SJSA1 (cell line): ENCODE measurements at places on chromosomes 1 and 21. TPM values are rescaled to one million over a fixed set of nuclear protein-coding genes. Genes with fewer than 3 reads are reported as not detected.
A peak's percentile ranks its signal among the peaks of the same experiment; 100 is the strongest.

FLG2 gene
- total RNA-seq = not detected in 2 replicates

FBXO44 gene
- 3.2 and 7.8 TPM in 2 replicates for total RNA-seq

KRTAP24-1 gene
- not detected in 2 replicates for total RNA-seq

RFX5 gene
- 32.2 and 46.9 TPM in 2 replicates for total RNA-seq

TMPRSS15 gene
- total RNA-seq = not detected in 2 replicates

HSD3B2 gene
- not detected in 2 replicates for total RNA-seq

MTMR11 gene
- 2.1 and 6.4 TPM in 2 replicates for total RNA-seq

ZFP69B gene
- total RNA-seq = 2.3 and 4.2 TPM in 2 replicates

SPRR2A gene
- total RNA-seq = not detected in 2 replicates

HIVEP3 gene
- total RNA-seq = 1.3 and 2.2 TPM in 2 replicates

MTARC2 gene
- 9.5 and 10.1 TPM in 2 replicates for total RNA-seq

PRELP gene
- not detected in 2 replicates for total RNA-seq

WNT9A gene
- 1.6 and 3.7 TPM in 2 replicates for total RNA-seq

SYT11 gene
- 6.3 and 6.9 TPM in 2 replicates for total RNA-seq

CDKN2C gene
- total RNA-seq = 222 and 225 TPM in 2 replicates

DNA sequence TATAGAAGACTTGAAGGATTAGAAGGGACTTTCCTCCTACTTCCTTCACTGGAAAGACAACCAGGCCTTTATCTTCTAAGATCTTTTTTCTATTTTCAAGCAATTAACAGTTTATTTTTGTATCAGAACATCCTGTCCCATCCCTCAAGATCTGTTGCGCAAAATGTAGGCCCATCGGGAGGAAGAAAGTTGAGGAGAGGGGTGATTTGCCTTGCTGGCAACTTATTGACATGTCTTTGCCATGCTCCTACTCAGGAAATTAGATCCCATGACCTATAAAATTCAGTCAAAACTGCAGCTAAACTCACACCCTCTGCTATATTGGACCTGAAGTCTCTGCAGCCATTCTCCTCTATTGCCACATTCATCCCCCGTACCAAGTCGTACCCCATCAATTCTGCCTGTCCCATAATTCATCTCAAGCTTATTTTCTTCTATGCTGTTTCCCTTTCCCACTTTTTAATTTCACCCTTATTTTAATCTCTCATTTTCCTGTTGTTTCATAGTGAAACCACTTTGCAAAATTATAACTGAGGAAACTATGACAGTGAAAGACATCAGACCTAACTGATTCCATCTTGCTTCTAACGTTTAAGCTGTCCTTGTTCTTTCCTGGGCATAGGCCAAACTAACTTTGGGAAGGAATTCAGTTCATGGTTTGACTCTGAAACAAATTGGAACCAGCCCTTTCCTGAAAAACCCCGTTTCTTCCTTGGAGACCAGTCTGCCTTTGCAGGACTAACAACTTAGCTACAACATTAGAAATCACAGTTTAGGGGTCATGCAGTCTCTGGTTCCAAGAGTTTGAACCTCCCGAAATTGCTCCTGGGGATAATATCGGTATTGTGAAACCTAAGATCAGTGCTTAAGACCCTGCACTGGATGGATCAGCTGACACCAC, 195.7 kb upstream of the PTBP2 start:
- no peak for DNase-seq

- no peak for DNase-seq
These were observed 6.9 kb upstream of the CDC42BPA start for GRCh38 chr1:227325156-227325555.

- DNase-seq = no peak
These were observed 369.5 kb upstream of the BRINP3 start for GRCh38 chr1:190847166-190847565.

DNA sequence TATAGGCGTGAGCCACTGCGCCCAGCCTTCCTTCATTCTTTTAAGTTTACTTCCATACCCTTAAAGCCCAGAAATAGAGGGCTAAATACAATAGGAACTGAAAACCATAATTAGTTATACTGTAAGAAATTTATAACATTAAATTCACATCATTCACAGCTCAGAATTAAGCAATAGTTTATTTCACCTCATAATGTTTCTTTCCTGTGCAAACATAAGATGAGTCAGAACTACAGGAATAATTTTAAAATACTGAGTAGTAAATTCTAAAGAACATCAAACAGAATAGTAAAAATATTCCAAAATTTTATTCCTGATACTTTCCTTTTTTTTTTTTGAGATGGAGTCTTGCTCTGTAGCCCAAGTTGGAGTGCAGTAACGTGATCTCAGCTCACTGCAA, 24.1 kb downstream of the POGZ start:
- DNase-seq = no peak

GRCh38 chr1:229203030-229203751, 67.7 kb upstream of the RAB4A start:
- DNase-seq = peak; percentile 34

DNA sequence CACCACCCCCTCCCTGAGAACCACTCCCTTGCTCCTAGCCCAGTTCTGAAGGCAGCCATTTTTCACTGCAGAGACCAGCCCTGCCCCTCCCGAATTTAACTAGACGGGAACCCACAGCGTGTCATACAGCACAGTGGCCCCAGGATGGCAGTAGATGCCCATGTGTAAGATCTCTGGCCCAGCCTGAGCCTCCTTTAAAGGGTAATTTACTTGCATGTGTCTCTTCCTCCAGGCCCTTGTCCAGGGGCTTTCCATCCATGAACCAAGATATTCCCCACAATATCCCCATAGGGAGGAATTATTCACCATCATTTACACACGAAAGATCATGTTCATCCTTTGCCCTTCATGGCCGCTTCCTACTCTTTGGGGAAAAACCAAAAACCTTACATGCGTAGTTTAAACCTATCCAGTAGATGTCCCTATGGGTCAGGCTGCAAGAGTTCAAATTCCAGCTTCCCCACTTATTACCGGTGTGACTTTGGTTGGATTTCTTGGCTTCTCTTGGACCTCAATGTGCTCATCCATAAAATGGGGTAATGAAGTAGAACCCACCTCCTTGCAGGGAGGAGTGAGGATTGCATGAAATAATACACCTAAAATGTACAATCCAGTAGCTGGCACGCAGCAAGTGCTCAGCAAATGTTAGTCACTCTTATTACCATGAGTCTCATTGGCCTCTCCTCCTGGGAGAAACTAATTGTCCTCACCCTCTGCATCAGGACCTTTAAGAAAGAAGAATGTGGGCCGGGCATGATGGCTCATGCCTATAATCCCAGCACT, 4.0 kb upstream of the LACTBL1 start:
- peak; percentile 83 for DNase-seq

- DNase-seq = no peak
These were observed 34.3 kb upstream of the KRTAP19-8 start for GRCh38 chr21:31072533-31072932.

DNA sequence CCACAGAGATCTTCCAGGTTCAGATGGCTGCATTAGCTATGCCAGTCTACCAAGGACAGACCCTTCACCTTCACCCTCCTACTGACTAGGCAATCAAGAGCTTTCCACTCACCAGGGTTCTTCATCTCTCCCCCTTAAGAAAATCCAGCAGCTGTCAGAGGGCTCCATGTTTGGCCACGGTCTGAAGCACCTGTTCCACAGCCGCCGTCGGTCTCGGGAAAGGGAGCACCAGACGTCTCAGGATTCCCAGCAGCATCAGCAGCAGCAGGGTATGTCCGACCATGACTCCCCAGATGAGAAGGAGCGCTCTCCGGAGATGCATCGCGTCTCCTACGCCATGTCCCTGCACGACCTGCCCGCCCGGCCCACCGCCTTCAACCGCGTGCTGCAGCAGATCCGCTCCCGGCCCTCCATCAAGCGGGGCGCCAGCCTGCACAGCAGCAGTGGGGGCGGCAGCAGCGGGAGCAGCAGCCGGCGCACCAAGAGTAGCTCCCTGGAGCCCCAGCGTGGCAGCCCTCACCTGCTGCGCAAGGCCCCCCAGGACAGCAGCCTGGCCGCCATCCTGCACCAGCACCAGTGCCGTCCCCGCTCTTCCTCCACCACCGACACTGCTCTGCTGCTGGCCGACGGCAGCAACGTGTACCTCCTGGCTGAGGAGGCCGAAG, 13.8 kb downstream of the TMCC2 start:
- DNase-seq = no peak

GRCh38 chr1:156356875-156357534, 12.0 kb upstream of the RHBG start:
- DNase-seq = no peak

- DNase-seq = no peak
These were observed 120.0 kb upstream of the B3GALT2 start for GRCh38 chr1:193306430-193306829.

DNA sequence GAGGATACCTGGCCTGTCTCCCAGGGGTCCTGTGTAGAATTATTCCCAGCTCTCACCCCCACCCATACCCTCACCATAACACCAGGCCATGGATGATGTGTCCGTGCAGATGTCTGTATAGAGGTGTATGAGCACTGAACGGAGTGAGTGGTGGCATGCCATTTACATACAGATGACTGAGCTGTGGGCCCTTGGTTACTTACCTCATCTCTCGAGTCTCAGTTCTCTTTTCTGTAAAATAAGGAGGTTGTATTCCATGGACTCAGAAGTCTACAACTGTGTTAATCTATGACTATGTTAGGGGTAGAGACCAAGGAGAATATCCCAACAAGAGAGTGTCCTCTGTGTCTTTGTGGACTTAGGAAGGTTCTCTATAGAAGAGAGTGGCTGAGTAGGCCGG, 65.6 kb upstream of the CD1D start:
- DNase-seq = no peak

DNA sequence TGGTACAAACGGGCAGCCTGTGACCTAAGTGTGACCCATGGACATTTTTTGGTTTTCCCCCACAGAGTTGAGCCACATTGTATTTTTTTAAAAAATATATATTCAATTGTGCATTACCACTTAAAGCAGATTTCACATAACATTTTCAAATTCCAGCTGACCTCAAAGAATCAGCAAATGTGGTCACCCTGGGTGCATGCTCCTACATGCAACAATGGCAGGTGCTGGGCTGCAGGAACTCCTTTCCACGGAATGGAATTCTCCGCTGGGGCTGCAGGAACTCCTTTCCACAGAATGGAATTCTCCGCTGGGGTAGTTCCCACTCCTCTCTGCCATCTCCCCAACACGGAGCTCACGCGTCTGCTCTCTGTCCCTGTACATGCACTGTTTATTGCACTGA, 68.7 kb downstream of the MAP10 start:
- DNase-seq = no peak

GRCh38 chr1:150164224-150164623, 14.5 kb downstream of the PLEKHO1 start:
- DNase-seq = no peak
